ENCODE measurements at places on chromosomes 6 and 20.

DNA sequence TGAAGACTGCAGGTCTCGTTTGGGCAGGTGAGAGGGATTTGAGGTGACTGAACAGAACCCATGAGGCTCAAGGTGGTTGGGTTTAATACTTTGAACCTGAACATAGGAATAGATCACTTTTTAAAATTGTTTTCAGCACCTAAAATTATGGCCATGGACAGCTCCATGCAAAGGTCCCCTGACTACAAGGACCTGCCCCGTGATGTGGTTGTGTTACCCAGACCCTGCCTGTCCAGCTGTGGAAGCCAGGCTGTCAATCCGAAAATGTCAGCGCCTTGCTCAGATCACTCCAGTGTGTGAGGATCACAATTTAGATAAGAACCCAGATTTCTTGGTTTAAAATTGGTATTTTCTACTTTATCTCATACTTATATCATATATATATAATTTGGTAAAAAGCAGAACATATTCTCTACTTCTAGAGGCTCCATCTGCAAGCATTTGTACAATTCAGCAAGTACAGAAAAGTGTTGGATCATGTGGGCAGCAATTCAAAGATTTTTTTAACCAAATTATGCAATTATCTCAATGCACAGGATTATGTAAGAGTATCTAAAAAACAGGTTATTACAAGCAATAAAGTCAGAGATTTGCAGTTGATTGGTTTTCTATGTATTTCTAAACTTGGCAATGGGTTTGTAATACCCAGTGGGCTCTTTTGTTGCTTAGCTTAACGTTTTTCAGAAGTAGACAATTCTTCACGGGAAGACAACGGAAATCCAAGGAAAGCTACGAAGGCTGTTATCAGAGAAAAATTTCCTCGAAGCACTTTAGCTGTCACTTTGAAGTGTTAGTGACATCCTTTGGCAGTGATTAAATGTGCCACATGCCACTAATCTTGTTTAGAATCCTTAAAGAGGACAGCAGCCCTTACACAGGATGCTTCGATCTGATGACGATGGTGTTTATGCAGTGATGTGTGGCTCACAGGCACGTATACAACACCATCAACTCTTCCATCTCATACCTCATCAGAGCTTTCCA is 24.1 kb upstream of the RPS6KA2 start:
- DNase-seq: no peak

- no peak for DNase-seq
Observed at GRCh38 chr6:86938814-86939213, 1.5 kb downstream of the HTR1E start.

DNA sequence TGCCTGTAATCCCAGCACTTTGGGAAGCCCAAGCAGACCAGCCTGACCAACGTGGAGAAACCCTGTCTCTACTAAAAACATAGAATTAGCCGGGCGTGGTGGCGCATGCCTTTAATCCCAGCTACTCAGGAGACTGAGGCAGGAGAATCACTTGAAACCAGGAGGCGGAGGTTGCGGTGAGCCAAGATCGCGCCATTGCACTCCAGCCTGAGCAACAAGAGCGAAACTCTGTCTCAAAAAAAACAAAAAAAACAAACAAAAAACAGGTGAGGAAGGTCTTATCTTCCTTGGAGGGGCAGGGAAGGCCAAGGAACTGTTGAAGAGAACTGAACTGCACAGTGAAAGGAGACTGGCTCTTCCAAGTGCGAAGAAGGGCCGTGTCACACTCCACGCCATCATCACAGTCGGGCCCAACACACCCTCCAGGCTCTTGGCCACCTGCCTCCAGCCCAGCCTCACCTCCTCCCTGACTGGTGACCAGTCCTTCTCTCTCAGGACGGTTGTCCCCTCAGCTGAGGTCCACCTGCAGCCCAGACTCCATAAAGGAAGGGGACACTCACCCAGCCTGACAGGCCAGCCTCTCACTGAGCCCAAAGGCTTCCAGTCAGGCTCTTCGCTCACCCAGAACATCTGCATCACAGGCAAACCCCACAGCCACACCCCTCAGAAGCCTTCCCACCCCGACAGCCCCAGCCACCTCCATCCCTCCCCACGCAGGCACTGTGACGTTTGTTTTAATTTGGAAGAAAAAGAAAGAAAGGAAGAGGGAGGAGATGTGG is 4.1 kb downstream of the ZC3H12D start:
- no peak for DNase-seq

DNA sequence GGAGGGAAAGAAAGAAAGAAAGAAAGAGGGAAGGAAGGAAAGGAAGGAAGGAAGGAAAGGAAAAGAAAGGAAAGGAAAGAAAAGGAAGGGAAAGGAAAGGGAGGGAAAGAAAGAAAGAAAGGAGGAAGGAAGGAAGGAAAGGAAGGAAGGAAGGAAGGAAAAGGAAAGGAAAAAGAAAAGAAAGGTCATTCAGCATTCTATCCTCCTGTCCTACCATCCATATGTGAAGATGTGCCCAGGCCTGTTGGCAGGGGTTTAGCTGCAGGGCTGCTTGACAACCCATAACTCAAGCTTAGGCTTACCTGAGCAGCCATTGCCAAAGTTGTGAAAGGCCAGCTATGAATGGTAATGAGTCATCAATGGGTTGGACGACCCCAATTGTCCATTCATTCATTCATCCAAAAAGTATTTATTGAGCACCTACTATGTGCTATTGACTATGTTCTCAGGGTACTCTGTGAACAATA is 49.9 kb upstream of the OCSTAMP start:
- DNase-seq: no peak

DNA sequence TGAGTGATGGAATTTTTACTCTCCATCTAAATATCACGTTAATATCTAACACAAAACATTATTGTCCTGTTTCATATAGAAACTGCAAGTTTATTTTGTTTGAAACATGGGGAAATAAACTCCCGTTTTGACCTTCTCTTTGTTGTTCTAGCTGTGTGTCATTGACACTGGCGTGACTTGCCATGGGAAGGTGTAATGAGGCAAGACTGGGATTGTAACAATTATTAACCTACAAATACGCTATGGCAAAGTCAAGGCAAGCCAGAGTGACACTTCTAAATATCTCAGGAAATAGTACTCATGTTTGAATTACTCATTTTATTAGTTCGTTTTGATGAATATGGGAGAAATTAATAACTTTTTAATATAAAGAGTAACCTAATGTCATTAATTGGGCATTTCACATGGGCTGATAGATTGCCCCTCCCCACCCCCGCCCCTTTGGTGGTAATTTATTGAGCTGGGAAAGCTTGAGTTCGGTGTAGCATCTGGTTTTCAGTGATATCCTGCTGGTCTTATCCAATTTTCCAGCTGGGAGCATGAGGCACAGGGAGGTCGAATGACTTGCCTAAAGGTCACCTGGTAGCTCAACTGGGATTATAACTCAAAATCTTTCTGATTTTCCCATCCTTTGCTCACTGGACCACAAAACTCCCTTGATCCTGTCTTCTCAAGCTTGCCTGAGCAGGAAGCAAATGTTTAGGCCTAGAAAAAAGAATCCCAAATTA is 380.6 kb upstream of the JAG1 start:
- DNase-seq: no peak

GRCh38 chr6:120357447-120357846 is 976.8 kb downstream of the TBC1D32 start:
- DNase-seq: no peak

GRCh38 chr6:87182321-87182720 is 27.0 kb downstream of the ZNF292 start:
- no peak for DNase-seq

- DNase-seq: no peak
Observed at GRCh38 chr6:43081043-43081442, 4.9 kb downstream of the PTK7 start.

- no peak for DNase-seq
Observed at GRCh38 chr20:49890471-49891361, 24.6 kb downstream of the SPATA2 start.

- no peak for DNase-seq
Observed at GRCh38 chr20:25206063-25206403, 10.5 kb downstream of the ENTPD6 start.

DNA sequence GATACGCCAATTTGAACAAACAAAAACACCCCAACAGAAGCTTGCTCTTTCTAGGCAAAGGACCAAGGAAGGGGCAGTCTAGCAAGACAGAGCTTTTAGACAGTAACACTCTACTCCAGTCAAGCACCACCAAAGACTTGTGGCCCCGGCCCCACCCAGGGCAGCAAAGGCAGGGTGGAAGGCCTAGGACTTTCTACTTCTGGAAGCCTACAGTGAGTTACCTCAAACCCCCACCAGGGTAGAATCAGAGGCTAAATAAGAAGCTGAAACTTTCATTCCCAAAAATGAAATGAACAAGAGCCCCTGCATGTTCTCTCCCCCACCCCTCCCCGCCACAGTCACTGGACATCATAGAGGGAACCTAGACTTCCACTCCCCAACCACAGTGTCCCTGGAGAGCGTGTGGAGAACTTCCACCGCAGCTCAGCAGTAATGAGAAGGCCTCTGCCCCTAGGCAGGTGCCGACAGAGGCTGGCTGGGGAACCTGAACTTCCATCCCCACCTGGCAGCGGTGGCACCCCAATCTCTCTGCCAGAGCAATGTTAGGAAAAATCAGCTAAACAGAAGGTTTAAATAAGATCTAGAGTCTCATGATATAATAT is 40.0 kb downstream of the KATNA1 start:
- DNase-seq: no peak

DNA sequence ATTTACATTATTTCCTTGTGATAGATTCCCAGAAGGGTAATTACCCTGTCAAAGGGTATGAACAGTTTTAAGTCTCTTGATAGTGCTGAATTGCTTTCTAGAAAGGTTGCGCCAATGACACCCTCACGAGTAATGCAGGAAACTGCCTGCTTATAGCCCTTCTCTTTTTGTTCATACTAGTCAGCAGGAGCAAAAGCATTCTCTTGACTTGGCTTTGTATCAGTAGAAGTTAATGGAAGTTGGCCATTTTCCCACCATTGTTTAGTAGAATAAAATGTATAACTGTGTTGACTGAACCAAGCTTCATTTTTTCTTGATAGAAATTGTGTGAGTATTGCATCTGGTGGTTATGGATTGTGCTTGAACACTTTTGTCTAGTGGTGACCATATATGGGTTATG is 100.1 kb downstream of the FARS2 start:
- no peak for DNase-seq

GRCh38 chr6:125951323-125951722 is 5.2 kb upstream of the HINT3 start:
- DNase-seq: no peak

DNA sequence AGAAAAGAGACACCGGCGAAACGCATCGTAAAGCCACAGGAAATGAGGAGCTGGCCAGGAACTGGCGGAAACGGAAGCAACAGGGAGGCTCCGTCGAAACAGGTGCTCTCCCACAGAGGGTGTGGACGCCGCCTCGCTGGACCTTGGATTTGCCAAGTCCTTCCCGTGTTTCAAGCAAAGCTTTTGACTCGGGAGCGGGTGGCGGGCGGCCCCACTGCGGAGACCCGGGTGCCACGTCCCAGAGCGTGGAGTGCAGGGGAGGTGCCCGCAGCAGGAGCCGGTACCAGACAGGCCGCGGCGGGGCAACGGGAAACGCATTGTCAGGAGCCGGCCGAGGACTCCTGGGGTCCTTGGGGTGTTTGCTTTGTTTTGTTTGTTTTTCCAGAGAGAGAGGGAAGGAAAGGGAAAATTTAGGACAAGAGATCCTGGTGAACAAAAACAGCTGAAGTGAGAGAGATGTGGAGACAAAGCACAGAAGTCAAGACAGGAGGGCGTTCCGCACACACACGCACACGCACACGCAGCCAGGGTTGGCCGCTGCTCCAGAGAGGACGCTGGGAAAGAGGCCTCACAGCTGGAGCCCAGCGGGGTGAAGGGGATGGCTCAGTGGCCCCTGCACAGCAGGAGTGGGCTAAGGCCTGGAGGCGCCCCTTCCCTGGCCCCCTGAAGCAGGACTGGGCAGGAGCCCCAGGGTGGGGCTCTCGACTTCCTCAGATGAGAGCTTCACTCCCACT is 50.9 kb upstream of the CHRNA4 start:
- DNase-seq: no peak

- DNase-seq: no peak
Observed at GRCh38 chr6:110217266-110217665, 37.0 kb downstream of the CDC40 start.

DNA sequence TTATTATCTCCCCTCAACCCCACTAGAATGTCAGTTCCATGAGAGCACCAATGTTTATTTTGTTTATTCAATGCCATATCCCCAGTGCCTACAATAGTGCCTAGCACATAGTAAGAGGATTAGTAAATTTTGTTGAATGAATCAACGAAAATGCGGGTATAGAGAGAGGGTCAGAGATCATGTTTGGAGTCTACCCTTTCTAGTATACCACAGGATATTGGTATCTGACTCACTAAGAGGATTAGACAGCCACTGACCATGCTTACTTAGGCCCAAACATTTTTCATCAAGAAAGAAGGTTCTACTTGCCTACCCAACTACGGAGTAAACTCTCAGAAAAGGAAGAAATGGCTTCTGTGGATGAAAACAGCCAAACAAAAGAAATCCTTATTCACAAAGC is 356.8 kb downstream of the BTBD9 start:
- no peak for DNase-seq

GRCh38 chr20:4688305-4688704 is 33.4 kb upstream of the PRND start:
- no peak for DNase-seq

DNA sequence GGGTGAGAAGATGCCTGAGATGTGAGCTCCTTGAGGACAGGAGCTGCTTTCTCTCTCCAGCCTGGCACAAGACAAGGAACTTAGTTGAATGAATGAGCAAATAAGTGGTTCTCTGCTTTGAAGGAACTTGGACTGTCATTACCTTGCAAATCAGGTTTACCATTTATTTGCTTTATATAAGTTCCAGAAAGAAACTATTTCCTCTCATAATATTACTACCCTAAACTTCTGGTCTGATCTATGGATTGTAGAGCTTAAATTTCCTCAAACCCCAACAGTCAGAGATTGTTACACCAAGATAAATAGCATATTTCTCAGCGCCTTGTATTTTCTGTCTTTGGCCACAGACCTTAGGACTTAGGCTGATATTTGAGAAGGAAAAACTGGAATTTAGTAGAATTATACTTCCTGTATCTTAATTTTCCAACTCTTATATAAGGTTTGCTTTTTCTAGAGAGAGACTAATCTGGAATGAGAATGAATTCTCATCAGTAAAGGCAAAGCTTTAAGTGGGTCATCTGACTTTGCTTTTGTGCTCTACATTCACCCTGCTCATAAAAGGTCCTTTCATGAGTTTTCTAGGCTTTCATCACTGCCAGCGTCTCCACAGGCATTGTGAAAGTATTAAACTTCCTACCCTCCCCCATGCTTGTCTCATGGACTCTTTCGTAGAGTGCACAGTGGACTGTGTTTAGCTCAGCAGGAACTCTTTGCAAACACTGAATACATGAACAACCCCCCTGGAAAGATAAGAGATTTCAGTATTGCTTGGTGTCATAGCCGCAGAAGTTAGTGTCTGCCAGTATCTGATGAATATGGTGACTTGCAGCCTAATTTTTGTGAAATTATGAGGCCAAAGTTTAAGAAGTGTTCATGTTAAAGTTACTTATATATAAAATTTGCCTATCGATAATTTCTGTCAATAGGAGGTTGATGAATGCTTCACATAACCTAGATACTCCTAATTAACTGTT is 74.0 kb downstream of the PTPRA start:
- DNase-seq: no peak

- DNase-seq: no peak
Observed at GRCh38 chr6:90194371-90194841, 102.2 kb downstream of the BACH2 start.

Data from stimulated activated CD4-positive, alpha-beta T cell treated with anti-CD3 and anti-CD28 coated beads, Interleukin-15, amount 100 ng/mL, for 1 hour (primary cell).